ENCODE measurements at places on chromosomes 4 and X.

DNA sequence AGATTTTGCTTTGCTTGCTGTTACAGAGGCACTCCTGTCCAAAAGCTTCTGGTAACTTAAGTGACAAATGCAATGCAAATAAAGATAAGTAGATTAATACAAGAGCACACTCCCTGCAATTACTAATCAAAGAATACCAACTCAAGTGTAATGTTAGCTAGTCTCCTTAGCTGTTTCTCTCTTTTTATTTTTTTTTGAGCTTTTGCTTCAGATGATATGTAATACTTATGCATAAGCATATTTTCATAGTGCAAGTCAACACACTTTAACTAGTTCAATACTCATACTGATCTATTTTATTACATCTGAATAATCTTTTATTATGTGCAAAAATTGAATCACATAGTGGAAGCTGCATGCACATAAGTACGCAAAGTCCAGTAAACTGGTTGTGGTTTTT, 2.7 kb downstream of the SLC7A11 start:
- DNase-seq, result no peak

DNA sequence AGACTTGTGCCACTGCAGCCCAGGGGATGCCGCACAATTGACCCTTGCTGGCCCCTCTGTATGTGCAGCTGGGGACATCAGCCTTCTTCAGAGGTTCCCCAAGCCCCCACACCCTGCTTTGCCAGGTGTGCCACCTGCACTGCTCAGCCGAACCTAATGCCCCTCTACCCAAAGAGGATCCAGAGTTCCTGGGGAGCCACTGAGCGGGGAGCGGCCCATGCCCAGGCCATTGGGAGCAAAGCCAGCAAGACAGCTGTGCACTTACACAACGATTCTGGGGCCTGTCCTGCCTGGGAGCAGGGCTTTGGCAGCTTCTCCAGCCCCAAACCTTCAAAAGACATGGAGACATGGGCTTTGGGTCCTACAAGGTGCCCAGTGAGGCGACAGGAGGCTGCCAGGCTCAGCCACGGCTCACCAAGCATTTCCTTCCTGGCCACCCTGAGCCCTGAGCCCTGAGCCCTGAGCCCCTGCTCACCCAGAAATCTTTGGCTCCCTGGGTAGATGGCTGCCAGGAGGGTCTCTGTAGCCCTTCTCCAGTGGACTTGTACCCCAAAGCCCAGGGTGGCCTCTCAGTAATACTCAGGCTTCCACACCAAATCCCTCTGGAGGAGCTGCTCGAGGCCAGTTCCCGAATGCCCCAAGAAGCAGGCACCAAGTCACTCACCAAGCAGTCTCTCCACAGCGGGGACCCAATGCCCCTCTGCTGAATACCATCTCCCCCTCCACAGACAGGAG, 13.0 kb downstream of the PNMA6E start:
- DNase-seq, result no peak

GRCh38 chr4:32876546-32876945, 2156.4 kb downstream of the PCDH7 start:
- DNase-seq, result no peak

DNA sequence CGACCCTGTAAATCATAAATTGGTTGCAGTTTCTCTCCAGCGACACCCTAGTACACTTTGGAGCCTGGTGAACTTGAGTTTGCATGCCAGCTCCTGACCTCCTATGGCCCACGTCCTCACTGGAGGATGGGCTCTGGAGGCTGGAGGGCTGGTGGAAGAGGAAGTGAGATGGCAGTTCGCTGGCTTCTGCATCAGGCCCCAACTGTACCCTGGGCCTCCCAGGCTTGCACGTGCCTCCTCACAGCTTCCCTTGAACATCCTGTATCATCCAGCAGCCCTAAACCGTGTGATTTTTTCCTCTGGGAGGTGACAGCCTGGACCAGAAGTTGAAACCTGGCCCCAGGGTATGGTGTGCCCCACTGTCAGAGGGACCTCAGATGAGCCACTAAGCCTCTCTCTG, 78.5 kb downstream of the HTRA3 start:
- DNase-seq, result no peak

GRCh38 chrX:40539214-40540142, 41.3 kb upstream of the ATP6AP2 start:
- DNase-seq, result peak; percentile 64

DNA sequence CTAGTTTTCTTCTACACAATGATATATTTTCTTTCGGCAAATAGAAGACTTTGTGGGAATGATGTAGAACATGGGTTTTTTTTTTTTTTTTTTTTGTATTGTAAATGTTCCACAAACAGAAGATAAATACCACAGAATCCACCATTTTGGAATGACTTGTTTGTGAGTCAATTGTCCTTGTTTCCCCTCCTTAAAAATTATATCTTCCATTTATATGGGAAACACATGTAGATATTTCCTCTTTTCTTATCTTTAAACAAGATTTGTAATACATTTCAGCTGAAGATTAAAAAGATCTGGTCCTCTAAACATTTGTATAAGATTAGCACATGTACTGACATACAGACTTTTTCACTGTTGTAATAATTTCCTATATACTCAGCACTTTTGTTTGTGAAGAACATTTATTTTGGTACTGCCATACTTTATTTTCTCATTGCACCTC, 304.6 kb downstream of the SPRY1 start:
- DNase-seq, result no peak

GRCh38 chr4:38107818-38108217, 147.6 kb downstream of the PTTG2 start:
- DNase-seq, result no peak

All from CD4-positive, alpha-beta T cell treated with Interleukin-2 at 100 ng/mL for 4 hours (primary cell).